Inflammatory macrophage treated with lipopolysaccharide for 4 hours (primary cell): ENCODE measurements at places on chromosomes 16 and 17.

DNA sequence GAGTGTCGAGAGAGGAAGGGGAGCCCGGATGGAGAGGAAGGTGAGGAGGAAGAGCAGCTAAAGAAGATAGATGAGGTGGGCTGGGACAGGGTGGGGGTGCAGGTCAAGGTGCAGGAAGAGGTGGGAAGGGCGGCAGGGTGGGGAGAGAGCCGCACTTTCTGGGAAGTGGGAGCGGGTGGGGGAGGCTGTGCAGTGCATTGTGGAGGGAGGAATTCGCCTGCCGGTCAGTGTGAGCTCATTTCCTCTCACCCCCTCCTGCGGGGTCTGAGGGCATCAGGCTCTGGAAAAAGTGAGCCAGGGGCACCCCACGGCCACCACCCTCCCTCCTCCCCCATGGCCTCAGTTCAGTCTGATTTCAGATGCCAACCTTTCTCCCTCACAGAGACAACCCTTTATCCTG, 2.5 kb upstream of the ARHGAP23 start:
- no peak for DNase-seq

- DNase-seq = no peak
These were observed 6.3 kb downstream of the SLC6A2 start for GRCh38 chr16:55661941-55662643.

DNA sequence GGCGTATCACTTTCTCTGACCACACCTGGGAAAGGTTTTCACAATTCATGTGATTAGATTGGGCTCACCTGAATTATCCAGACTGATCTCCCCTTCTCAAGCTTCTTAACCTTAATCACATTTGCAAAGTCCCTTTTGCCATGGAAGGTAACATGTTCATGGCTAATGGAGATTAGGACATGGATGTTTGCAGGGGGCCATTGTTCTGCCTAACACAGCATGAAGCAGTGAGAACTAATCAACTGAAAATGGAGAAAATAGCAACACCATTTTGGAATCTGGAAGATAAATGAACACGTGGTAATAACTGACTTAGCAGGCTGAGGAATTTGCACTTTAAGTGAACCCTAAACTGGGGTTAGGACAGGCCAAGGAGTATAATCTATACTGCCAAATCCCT, 25.0 kb upstream of the SBK1 start:
- no peak for DNase-seq

GRCh38 chr17:71777048-71777640, 343.7 kb upstream of the SOX9 start:
- no peak for DNase-seq

GRCh38 chr16:56067406-56067805, 123.9 kb upstream of the GNAO1 start:
- no peak for DNase-seq

DNA sequence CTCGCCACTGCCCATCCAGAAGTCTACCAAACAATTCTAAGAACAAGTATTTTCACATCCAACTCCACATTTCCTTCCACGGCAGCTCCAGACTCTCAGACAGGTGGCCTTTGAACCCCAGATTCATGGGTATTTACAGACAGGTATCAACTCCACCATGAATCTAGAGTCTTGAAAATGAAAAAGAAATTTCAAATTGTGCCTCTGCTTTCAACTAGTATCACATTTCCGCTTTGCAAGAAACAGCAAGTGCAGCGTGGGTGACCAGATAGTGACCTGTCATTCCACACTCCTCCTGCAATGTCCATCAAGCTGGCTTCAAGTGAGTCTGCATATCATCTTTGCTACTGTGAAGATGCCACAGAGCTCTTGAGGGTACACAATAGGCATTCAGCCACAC, 232.4 kb upstream of the RPL38 start:
- no peak for DNase-seq

- peak; percentile 90 for DNase-seq
These were observed 54.4 kb upstream of the ICAM2 start for GRCh38 chr17:64074704-64075426.

GRCh38 chr16:7167626-7168025, 165.0 kb upstream of the RBFOX1 start:
- no peak for DNase-seq
